ENCODE measurements at places on chromosomes 12 and 14.

DNA sequence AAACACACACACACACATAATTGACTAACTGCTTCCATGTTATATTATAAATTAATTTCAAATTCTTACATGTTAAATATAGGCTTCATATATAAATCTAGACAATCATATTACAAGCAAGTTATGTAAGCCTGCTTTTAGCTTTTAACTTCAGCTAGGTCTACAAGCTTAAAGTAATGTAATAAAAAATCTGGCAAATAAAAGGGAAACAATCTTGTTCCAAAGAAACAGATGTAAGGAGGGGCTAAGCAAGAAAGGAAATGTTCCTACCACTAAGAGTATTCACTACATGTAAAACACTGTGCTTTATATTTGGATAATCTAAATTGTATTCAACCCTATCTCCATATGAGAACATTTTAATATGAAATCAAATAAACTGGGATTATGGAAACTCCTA lies 110.4 kb downstream of the SLC6A15 start:
- H3K27me3 ChIP-seq = no peaks in the 10 kb centered on the region
- H3K4me1 ChIP-seq = no peaks in the 10 kb centered on the region
- DNase-seq = no peak

DNA sequence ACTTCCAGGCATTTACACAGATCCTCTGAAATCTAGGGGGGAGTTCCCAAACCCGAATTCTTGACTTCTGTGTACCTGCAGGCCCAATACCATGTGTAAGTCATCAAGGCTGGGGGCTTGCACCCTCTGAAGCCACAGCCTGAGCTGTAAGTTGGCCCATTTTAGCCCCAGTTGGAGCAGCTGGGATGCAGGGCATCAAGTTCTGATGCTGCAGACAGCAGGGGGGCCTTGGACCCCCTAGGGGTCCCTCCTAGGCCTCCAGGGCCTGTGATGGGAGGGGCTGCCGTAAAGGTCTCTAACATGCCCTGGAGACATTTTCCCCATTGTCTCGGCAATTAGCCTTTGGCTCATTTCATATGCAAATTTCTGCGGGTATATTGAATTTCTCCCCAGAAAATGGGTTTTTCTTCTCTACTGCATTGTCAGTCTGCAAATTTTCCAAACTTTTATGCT lies 59.5 kb downstream of the LRIG3 start:
- no peak overlapping the region for H3K27ac ChIP-seq
- H3K4me3 ChIP-seq = no peak overlapping the region
- H3K4me1 ChIP-seq = no peaks in the 10 kb centered on the region
- no peak for DNase-seq

- peaks cover 12% of the 10 kb centered on the region for H3K4me1 ChIP-seq
- no peak for DNase-seq
- H3K4me3 ChIP-seq = no peak overlapping the region
- no peak overlapping the region for H3K27ac ChIP-seq
Observed at GRCh38 chr14:26810631-26811030, 212.8 kb upstream of the NOVA1 start.

- no peak overlapping the region for H3K4me3 ChIP-seq
- H3K36me3 ChIP-seq = no peaks in the 10 kb centered on the region
- peaks cover 6% of the 10 kb centered on the region for H3K4me1 ChIP-seq
Observed at GRCh38 chr12:51897181-51897580, 9.3 kb downstream of the ANKRD33 start.

GRCh38 chr12:100165356-100165755 lies 22.7 kb upstream of the BLTP3B start:
- H3K27me3 ChIP-seq = no peaks in the 10 kb centered on the region
- H3K4me3 ChIP-seq = no peak overlapping the region
- no peak overlapping the region for H3K27ac ChIP-seq
- H3K36me3 ChIP-seq = no peaks in the 10 kb centered on the region
- H3K4me1 ChIP-seq = peaks cover 15% of the 10 kb centered on the region
- no peak for DNase-seq

Measured in sigmoid colon (tissue), 7 donors.